ENCODE measurements at places on chromosomes 3 and 15. TPM values are rescaled to one million over a fixed set of nuclear protein-coding genes. Genes with fewer than 3 reads are reported as not detected.

SERINC4 gene
- not detected for total RNA-seq

PTX3 gene
- 66.7 TPM for total RNA-seq

HHLA2 gene
- total RNA-seq, result not detected

SCN11A gene
- total RNA-seq, result 0.49 TPM

FANCD2OS gene
- not detected for total RNA-seq

CTXN2 gene
- not detected for total RNA-seq

SH3GL3 gene
- not detected for total RNA-seq

EAF1 gene
- 33.4 TPM for total RNA-seq

CPA3 gene
- 36.4 TPM for total RNA-seq

COL7A1 gene
- total RNA-seq, result 0.16 TPM

GCSAM gene
- not detected for total RNA-seq

RBMS3 gene
- 98.6 TPM for total RNA-seq

LNP1 gene
- 1.4 TPM for total RNA-seq

NR2E3 gene
- total RNA-seq, result not detected

CD200R1 gene
- total RNA-seq, result 6.8 TPM

CSPG5 gene
- 0.66 TPM for total RNA-seq
